Activated CD8-positive, alpha-beta T cell treated with anti-CD3 and anti-CD28 coated beads, Interleukin-2, amount 10 ng/mL, durations not matched to agents 7 days and 5 days (primary cell): ENCODE measurements at places on chromosomes 12 and 14. TPM values are rescaled to one million over a fixed set of nuclear protein-coding genes. Genes with fewer than 3 reads are reported as not detected.
A peak's percentile ranks its signal among the peaks of the same experiment; 100 is the strongest.

- no peak for DNase-seq
- H3K36me3 ChIP-seq: peaks cover 2% of the 10 kb centered on the region
- H3K27me3 ChIP-seq: no peaks in the 10 kb centered on the region
- H3K4me3 ChIP-seq: no peak overlapping the region
Measured at GRCh38 chr12:102067574-102068258, 5.9 kb upstream of the WASHC3 start.

DNA sequence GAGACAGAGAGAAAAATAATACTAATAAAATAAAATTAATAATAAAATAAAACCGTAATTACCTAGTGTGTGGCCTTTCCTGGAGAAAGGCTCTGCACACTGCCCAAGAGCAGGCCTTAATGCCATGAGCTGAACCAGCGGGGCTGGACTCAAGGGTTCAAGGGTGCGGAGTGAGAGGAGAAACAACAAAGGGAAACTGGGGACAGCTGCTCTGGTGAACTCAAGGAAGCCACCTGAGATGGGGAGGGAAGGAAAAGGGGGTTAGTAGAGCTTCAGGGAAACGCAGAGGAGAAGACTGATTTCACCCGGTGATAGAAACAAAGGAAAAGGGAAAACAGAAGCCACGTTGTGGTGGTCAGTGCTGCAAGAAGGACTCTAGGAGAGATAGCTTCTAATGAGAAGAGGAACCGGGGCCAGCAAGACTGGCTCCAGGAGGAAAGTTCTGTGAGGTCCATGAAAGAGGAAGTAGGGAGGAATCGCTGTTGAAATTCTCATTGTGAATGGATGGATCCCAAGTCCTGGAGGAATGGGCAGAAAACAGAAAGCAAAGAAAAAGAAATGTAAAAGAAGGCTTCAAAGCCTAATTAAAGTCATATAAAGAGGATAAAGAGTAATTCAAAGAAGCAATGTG, 48.3 kb upstream of the BCL2L14 start:
- no peak for DNase-seq
- H3K4me1 ChIP-seq: peaks cover 7% of the 10 kb centered on the region
- peaks cover 8% of the 10 kb centered on the region for H3K27me3 ChIP-seq

- no peak overlapping the region for H3K27ac ChIP-seq
- peaks cover 52% of the 10 kb centered on the region for H3K27me3 ChIP-seq
- H3K4me1 ChIP-seq: peaks cover 7% of the 10 kb centered on the region
- no peaks in the 10 kb centered on the region for H3K36me3 ChIP-seq
- H3K4me3 ChIP-seq: peak overlapping the region; percentile 68
Measured at GRCh38 chr14:61269321-61270083, 11.6 kb downstream of the TMEM30B start.

The KRT3 gene
- total RNA-seq: not detected

DNA sequence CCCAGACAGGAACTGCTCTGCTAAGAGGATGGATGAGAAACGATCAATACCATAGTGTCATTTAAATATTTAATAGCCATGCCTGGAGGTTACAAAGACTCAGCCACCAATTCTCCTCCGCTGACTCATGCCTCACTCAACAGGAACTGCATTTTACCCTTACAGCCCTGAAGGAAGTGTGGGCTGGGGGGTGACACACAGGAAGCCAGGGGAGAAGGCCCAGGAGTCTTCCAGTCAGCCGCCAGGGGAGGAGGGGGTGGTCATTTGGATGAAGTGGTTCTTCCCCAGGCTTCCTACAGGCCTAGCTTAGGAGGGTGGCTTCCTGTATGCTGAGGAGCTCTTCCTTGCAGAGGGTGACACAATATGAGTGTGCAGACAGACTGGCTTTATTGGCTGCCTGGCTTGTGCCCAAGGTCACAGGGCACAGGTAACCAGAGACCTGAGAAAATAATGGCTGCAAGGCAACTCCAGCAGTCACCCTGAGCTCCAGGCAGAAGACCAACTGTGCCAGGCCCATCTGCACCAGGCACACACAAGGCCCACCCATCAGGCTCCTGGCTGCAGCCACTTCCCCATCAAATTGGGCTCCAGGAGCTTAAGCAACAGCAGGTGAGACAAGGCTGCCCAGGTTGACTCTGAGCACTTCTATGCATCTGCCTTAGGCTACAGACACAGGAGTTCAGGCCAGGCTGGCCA, 30.6 kb upstream of the RPLP0 start:
- peaks cover 5% of the 10 kb centered on the region for H3K36me3 ChIP-seq
- peak overlapping the region; percentile 85 for H3K27ac ChIP-seq
- no peaks in the 10 kb centered on the region for H3K27me3 ChIP-seq
- H3K4me3 ChIP-seq: peak overlapping the region; percentile 62

DNA sequence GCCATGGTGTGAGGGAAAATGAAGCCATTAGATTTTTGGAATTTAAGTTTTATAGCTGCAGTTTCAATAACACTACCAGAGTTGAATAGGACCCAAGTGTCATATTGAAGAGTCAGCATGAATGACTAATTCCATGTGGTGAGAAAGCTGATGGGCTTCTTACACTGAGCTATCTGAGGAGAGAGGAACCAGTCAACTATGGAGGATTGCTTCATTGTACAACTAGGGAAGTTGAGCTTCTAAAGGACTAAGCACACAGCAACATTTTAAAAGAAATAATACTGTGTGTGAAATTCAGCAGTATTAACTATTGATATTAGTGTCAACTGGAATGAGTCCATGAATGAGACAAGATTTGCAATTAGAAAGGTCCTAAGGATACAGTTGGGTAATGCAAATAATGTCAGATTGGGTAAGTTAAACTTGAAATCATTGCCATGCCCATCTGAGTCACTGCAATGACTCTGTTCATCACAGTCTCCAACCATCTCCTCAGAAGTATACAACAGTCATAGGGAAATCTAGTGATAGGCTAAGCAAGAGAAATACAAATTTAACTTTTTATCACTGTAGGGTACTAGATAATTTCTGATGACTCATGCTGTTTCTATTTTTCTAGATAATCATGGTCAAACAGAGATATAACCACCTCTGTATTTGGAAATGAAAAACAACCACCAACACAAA, 394.2 kb downstream of the FSCB start:
- no peak overlapping the region for H3K4me3 ChIP-seq
- no peaks in the 10 kb centered on the region for H3K4me1 ChIP-seq
- no peaks in the 10 kb centered on the region for H3K36me3 ChIP-seq
- DNase-seq: no peak
- no peaks in the 10 kb centered on the region for H3K27me3 ChIP-seq

The CLEC7A gene
- total RNA-seq: not detected

DNA sequence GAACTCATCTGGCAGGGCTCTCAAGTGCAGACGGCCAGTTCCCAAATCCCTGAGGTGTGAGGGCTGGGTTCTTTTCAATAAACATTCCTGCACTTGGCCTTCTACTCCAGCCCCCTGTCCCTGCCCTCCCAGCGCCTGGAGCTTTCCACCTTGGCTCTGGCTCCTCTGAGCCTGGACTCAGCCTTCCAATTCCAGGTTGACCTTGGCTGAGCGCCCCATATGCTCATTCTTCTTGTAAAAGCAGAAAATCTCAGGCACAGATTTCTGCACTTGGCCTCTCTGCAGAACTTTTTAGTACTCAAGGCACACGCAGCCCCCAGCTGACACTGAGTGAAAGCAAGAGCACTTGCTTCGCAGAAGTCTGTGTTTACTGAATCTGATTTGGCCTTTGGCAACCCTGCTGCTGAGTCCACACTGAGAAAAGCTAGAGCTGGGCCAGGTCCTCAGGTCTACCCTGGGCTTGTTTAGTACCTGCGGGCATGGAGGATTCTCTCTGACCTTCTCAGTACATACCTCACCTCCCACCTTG, 222.7 kb downstream of the MSRB3 start:
- H3K36me3 ChIP-seq: no peaks in the 10 kb centered on the region
- no peak overlapping the region for H3K4me3 ChIP-seq
- H3K27me3 ChIP-seq: peaks cover 3% of the 10 kb centered on the region
- DNase-seq: no peak

DNA sequence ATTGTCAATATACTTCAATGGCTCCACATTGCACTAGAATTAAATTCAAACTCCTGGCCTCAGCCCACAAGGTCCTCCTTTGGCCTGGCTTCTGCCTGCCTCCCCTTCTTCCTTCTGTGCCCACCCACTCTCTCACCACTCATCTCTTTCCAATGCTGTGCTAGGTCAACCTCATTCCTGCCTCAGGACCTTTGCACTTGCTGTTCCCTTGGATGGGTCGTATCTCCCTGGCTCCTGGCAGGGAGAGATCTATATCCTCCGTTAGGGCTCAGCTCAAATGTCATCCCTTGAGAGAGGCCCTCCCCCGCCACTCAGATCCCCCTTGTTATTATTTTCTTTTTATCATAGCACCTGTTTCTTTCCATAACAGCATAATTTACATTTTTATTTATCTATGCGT, 79.9 kb upstream of the LHX5 start:
- DNase-seq: no peak
- H3K27me3 ChIP-seq: no peaks in the 10 kb centered on the region

GRCh38 chr12:29148911-29149690, at the start of gene FAR2:
FAR2 (plus strand) TSS chr12:29149278; CDS start chr12:29270450, 121,172 bp downstream.
- H3K4me3 ChIP-seq: peak within 1 kb of the TSS; percentile 95
- H3K27ac ChIP-seq: peak within 1 kb of the TSS; percentile 95
- H3K27me3 ChIP-seq: peaks cover 11% of the 10 kb centered on the region
- H3K4me1 ChIP-seq: peaks cover 33% of the 10 kb centered on the region
- DNase-seq: peak; percentile 77
- H3K36me3 ChIP-seq: peaks cover 1% of the 10 kb centered on the region
